ENCODE measurements at places on chromosomes 5 and 9.

GRCh38 chr9:127224178-127224882 lies 40.2 kb upstream of the GARNL3 start:
- DNase-seq, result peak; percentile 81

DNA sequence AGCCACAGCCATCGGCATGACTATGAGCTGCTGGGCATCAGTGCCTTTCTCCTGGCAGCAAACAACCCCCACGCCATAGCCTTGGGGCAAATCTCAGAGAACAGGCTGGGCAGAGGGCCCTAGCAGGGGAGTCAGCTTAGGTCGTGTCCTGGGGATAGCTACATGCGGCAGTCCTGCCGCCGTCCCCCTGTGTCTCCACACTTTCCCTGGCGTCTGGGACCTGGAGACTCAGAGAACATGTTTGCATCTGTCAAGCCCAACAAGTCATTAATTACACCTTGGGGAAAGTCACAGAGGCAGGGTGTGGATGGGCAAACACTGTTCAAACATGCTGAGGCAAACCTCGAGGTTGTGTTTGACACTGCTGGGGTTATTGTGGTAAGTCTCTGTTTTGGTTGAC lies 123.6 kb downstream of the C5orf15 start:
- no peak for DNase-seq

GRCh38 chr5:66661149-66661548 lies 65.0 kb downstream of the MAST4 start:
- peak; percentile 11 for DNase-seq

- no peak for DNase-seq
These were observed 45.3 kb upstream of the PPP3R2 start for GRCh38 chr9:101639785-101640665.

- DNase-seq, result no peak
These were observed 124.8 kb upstream of the LARP1 start for GRCh38 chr5:154630410-154630809.

DNA sequence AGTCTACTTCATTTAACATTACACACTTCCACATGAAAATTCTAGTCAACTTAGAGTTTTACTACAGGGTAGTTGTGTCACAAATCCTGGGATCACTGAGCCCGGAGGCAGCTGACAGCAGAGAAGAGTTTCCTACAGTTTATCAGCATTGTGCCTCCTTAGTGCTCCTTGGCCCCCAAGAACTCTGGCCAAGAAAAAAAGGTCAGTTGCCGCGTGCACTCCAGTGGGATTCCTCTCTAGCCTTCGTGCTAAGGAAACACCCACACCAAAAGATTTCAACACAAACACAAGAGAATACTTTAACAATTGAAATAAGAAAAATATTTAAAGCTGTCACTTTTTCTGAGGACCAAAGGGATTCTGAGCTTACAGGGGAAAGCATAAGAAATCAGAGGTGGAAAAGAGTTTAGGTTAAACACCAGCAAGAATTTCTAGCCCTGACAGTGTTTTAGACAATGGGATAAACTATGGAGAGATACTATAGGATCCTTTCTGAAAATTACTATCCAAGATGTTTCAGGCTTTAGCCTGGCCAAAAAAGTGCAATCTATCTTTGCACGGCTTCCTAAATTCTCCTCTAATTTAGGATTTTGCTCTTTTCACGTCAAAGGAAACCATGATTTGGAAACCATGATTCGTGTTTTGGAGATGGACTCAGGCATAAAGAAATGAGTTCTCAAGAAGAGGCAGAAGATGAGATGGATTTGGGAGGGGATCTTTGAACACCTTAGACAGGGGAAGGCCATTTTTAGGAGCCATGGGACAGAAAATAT lies 606.8 kb downstream of the RAB3C start:
- no peak for DNase-seq

GRCh38 chr9:82410866-82411265 lies 422.3 kb downstream of the SPATA31D1 start:
- DNase-seq, result no peak

GRCh38 chr9:95102001-95102433 lies 215.5 kb downstream of the FANCC start:
- peak; percentile 97 for DNase-seq

GRCh38 chr9:83299571-83299970 lies 236.6 kb upstream of the RASEF start:
- no peak for DNase-seq

DNA sequence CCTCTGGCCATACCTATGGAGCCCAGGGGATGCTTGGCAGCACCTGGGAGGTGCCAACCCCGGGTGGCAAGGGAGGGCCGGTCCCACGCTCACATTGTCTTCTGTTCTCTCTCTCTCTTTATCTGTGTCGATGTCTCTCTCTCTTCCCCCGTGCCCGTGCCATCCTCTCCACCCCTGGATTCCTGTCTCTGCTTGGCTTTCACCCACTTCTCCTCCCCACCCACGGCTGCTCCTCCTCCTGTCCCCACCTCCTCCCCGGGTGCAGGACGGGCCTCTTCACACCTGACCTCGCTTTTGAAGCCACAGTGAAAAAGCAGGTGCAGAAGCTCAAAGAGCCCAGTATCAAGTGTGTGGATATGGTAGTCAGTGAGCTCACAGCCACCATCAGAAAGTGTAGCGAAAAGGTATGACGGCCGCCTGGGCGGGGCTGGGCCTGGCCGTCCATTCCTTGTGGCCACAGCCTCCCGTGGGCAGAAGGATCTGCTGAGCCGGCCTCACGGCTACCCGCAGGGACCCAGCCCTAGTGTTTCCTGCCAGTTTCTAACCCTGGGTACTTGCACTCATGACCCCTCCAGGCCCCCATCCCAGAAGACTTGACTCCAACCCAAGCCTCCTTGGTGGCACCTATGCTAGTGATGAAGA lies 22.7 kb downstream of the DNM1 start:
- no peak for DNase-seq

DNA sequence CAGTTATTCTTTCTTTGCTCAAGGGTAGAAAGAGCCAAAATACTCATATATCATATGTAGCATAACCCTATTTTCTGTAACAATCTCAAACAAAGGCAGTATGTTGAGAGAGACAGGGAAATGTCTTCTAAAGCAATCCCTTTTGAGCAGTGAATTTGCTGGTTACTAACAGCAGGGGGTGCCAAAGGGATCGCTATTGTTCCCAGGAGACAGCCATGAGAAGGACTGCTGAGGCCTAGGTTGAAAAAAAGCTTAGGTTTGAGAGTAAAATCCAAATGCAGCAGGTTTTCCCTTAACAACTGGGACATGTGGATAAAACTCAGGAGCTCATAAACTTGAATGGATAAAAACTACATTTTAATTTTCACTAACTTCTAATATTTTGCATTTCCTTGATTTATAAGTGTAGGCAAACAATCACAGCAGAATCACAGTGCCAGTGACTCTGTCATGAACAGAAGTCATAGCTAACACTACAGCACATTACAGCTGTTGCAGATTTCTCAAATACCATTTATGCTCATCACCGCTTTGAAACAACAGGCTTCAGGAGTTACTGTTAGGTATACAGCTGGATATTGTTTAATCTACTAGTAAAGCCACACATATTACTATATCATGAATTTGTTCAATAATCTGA lies 148.4 kb downstream of the MAPKAP1 start:
- DNase-seq, result peak; percentile 90

DNA sequence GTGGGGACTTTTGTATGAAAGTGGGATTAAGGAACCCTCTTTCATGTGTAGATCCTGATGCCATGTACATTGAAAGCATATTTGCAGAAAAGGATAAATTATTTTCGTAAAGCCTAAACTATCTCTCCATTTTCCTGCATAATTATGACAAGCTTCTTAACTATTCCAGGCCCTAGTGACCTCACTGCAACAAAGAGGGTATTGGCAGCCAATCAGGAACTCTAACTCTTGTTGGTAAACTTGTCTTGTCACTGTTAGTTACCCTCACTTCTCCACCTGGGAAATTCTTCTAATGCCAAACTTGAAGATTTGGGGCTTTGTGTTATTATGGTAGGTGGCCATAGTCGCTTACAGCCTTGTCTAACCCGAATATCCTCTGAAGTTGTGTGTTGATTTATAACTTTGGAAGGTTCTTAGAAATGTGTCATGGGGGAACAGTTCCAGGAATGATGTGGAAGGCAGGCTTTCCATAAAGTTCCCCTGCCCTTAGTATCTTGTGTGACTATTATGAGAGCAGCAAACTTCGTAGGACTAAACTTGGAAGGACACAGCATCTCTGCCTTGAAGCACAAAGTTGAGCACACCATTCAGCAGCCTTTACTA lies 52.5 kb downstream of the IQGAP2 start:
- no peak for DNase-seq

DNA sequence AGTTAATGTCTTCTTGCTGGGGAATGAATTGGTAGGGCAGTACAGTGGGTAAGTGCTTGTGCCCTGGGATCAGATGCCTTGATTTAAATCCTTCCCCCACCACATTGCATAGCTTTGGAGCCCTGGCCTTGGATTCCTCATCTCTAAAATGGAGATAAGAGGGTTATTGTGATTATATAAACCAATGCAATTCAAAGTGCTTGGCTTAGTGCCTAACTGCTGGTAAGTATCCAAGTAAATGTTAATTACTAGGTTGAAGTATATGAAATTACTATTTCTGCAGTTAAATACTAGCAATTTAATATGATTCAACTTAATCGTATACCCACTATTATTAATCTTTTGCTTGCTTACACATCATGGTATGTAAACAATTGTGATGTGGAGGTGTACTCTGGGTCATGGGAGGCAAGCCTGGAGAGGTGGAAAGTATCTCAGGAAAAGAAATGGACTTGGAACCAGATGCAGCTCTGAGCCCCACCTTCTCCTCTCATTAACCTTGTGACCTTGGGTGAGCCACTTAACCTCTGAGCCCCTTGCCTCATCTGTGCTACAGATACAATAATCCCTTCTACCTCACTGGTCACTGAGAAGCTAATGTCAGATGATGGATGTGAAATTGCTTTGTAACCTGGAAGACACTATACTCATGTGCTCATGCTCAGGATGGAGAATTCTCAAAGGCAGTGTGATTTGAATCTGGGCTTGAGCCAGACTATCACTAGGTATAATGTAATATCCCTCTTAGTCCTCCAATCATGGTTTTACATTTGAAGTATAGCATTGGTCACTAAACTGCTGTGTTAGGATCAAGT lies 23.8 kb downstream of the NEUROG1 start:
- no peak for DNase-seq

Data from pons (tissue), 1 donor.